ENCODE measurements at places on chromosomes 1 and 21.

- no peak for DNase-seq
These were observed 1023.8 kb downstream of the MRPL39 start for GRCh38 chr21:24583473-24583872.

DNA sequence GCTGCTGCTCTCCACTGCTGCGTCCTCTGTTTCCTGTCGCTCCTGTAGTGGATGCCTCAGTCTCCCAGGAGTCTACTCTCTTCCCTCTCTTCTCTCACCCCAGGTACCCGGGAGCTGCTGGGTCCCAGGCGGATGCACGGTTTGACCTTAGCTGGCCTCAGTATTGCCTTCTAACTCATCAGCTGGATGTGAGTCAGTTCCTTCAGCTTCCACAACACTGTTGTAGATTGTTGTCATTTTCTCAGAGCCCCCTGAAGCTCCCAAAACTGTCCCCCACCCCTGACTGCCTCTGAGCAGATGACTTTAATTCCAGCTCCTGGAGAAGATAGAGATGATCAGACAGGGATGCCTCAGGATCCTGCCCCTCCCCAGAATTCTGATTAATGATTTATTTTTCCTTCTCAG lies 7.2 kb downstream of the CNIH3 start:
- no peak for DNase-seq

DNA sequence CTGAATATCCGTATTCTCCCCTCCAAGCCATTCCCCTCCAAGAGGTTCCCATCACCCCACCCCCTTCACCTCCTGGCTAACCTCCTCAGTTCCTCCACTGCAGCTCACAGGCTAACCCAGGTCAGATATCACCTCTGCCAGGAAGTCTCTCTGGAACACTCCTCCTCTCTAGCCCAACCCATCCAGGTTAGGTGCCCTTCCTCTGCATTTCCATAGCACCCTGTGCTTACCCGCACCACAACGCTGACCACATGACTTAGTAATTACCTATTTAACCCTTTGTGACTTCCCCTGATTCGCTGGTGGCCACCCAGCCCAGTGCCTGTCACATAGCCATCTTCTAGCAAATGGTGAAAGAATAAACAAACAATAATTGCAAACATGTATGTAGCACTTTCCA lies 49.5 kb upstream of the IFFO2 start:
- DNase-seq: no peak

DNA sequence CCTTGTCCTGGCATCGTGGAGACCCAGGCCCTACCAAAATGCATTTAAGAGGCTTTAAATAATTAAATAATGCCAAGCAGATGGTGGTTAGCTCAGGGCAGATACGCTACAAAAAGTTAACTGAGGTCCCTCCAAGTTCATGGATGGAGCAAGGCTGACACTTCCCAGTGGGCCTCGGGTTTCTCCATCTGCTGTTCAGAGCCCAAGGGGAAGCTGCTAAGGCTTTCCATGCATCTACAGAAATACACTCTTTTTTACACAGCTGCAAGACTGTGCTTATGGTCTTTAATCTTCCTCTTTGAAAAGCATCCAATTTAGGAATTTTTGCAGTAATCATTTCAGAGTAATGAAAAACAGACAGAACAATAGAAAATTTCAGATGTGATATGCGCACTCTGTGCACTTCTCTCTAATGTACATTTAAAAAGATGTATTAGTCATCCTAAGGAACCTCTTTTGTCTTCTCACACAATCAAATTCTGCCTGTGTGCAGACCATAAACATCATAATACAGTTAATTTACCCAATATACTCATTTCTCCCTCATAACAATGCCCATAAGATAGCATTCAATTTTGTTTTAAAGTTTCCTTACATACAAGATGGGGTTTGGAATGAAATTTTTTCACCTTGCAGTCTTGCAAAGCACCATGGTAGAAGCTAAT lies 173.2 kb upstream of the ATP1B1 start:
- no peak for DNase-seq

DNA sequence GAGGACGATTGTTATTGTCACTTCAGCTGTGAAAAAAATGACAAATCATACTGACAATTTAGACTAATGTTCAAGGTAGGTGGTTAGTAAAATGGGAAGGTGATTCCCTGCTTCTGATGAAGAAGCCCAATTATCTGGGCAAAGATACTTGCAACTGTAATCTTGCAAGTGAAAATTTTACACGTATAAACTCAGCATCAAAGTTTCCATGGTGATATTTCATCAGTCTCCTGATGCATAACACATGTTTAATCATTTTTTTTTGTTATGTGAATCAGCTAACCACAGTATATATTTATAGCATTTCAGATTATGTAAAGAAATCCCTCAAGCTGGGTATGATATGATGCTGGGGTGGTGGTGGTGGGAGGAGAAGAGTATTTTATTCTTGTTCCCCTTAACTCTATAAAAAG lies 16.4 kb upstream of the KCNK1 start:
- DNase-seq: no peak

DNA sequence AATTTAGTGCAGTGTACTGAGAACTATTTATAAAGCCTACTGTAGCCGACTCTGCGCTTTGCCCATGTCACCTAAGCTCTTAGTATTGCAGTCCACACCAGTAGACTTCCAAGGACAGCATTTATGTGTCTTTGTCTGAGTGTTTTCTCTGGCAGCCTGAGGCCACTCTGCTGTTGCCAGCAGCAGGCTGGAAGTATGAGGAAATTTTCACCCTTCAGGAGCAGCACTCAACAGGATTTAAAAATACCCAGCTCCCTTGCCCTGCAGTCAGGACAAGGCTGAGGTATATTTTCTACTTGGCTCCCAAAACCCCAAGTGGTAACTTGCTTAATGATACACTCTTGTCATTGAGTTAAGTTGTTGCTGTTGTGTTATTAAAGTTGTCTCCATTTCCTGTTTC lies 230.1 kb downstream of the SRGAP2C start:
- no peak for DNase-seq

- DNase-seq: no peak
These were observed 53.3 kb upstream of the ITPKB start for GRCh38 chr1:226792368-226792767.

- DNase-seq: no peak
These were observed 2.5 kb upstream of the TRAPPC3 start for GRCh38 chr1:36151845-36152203.

GRCh38 chr21:14591377-14591776 lies 45.3 kb upstream of the SAMSN1 start:
- no peak for DNase-seq

Data from left renal pelvis (tissue), 4 donors.